ENCODE measurements at places on chromosomes 16 and 17. TPM values are rescaled to one million over a fixed set of nuclear protein-coding genes. Genes with fewer than 3 reads are reported as not detected.

DNA sequence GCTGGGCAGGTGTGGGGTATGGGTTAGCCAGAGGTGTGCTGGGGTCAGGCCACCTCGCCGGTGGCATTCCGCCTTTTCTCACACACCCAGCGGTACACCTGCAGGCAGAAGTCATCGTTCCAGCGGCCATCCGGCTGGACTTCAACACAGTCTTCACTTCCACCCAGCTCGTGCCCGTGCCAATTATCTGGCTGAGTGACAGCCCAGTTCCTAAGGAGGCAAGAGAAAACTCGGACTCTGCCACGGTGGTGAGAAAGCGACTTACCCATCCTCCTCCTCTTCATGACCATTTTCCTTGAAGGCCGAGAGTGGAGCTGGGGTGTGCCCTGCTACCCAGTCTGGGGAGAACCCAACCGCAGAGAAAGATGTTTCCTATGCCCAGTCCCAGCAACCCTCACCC lies 13.1 kb downstream of the ASGR2 start:
- H3K4me1 ChIP-seq: no peaks in the 10 kb centered on the region
- no peak overlapping the region for H3K27ac ChIP-seq
- H3K4me3 ChIP-seq: no peak overlapping the region

DNA sequence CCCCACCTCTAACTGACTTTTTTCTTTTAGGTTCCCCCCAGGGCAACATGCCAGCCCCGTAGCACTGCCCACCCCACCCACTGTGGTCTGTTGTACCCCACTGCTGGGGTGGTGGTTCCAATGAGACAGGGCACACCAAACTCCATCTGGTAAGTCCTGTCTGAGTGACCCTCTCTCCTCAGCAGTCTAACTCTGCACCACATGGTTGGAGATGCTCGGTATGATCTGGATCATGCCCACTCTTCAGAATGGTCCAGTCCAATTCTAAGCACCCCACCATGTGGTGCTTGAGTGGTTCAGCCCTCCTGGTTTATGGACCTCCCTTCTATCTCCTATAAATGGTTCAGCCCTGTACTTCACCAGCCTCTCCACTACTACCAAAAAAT lies 5.9 kb downstream of the KDM6B start:
- peak overlapping the region; percentile 99 for H3K27ac ChIP-seq
- no peaks in the 10 kb centered on the region for H3K27me3 ChIP-seq
- H3K4me1 ChIP-seq: peaks cover 37% of the 10 kb centered on the region
- H3K36me3 ChIP-seq: peaks cover 9% of the 10 kb centered on the region

GRCh38 chr17:42251115-42251514 lies 25.1 kb downstream of the STAT5B start:
- H3K27me3 ChIP-seq: no peaks in the 10 kb centered on the region
- no peak overlapping the region for H3K4me3 ChIP-seq
- peaks cover 76% of the 10 kb centered on the region for H3K4me1 ChIP-seq
- H3K27ac ChIP-seq: peak overlapping the region; percentile 79

DNA sequence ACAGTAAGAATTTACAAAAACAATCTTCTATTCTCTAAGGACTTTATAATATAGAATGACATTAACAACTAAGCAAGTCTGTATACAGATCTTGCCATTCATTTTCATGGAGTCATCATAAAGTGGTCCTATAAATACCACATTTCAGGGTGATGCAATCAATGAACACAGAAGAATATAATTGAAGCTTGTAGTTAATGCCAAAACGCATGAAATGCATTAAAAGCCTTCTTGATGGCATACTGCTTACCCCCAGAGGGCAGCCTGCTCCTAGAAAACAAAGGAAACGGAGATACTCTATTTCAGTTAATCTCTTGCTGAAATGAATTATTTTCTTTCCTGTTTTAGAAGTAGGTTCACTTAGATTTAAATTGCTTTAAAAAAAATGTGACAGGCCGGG lies 45.2 kb upstream of the STAC2 start:
- H3K27me3 ChIP-seq: no peaks in the 10 kb centered on the region
- peaks cover 3% of the 10 kb centered on the region for H3K36me3 ChIP-seq
- no peaks in the 10 kb centered on the region for H3K4me1 ChIP-seq

DNA sequence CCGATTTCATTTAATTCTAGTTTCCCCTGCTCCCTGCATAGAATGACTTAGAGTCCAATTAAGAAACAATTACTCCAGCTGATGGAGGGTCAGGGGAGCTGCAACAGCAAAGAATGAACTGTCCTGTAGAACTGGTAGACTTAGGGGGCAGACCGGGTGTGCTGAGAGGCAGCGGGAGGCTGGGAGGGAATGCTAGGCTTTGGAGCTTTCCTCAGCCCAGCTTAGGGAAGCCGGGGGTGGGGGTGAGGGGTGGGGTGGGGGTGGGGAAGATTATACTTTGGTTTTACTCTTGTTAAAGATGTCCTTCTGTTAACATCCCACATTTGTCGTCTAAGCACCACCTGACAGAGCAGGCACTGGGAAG lies 458.6 kb upstream of the ASIC2 start:
- no peak overlapping the region for H3K4me3 ChIP-seq
- H3K4me1 ChIP-seq: no peaks in the 10 kb centered on the region
- no peak for DNase-seq
- H3K27me3 ChIP-seq: peaks cover 2% of the 10 kb centered on the region
- H3K27ac ChIP-seq: no peak overlapping the region
- H3K36me3 ChIP-seq: no peaks in the 10 kb centered on the region

DNA sequence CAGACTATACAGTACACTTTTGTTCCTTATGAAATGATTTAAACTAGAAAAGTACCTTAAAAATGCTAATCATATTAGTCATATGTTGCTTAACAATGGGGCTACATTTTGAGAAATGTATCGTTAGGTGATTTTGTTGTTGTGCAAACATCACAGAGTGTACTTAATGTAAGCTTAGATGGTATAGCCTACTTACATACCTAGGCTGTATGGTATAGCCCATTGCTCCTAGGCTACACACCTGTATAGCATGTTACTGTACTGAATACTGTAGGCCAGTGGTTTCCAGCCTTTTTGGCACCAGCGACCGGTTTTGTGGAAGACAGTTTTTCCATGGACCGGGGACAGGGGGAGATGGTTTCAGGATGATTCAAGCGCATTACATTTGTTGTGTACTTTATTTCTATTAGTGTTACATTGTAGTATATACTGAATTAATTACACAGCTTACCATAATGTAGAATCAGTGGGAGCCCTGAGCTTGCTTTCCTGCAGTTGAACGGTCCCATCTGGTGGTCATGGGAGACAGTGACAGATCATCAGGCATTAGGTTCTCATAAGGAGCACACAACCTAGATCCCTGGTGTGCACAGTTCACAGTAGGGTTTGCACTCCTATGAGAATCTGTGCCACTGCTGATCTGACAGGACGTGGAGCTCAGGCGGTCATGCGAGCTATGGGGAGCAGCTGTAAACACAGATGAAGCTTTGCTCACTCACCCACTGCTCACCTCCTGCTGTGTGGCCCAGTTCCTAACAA lies 35.0 kb upstream of the MRC2 start:
- no peaks in the 10 kb centered on the region for H3K27me3 ChIP-seq
- no peak for DNase-seq
- peaks cover 7% of the 10 kb centered on the region for H3K4me1 ChIP-seq
- H3K27ac ChIP-seq: no peak overlapping the region
- H3K4me3 ChIP-seq: no peak overlapping the region

- no peak overlapping the region for H3K27ac ChIP-seq
- peaks cover 4% of the 10 kb centered on the region for H3K36me3 ChIP-seq
- no peaks in the 10 kb centered on the region for H3K4me1 ChIP-seq
- H3K27me3 ChIP-seq: no peaks in the 10 kb centered on the region
- no peak overlapping the region for H3K4me3 ChIP-seq
Measured at GRCh38 chr17:82959990-82960418, 119.4 kb upstream of the METRNL start.

The SPAG7 gene
- 117 TPM for total RNA-seq

DNA sequence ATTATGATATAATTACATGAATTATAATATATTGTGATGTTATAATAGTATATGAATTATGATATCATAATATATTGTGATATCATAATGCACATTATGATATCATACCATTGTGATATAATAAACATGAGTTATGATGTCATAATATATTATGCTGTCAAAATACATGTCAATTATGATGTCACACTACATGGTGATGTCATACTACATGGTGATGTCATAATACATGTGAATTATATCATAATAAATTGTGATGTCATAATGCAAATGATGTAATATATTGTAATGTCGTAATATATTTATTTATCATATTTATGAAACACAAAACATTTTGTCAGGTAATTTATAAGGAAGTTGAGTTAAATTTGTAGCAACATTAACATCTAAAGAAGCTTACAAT lies 1950.1 kb downstream of the TP53TG3F start:
- H3K36me3 ChIP-seq: no peaks in the 10 kb centered on the region
- H3K4me3 ChIP-seq: no peak overlapping the region
- H3K4me1 ChIP-seq: no peaks in the 10 kb centered on the region
- H3K27me3 ChIP-seq: no peaks in the 10 kb centered on the region
- DNase-seq: no peak

The RNU2-1 gene
- total RNA-seq: 2,621 TPM

The EIF3C gene
- total RNA-seq: 434 TPM

- H3K27ac ChIP-seq: peak overlapping the region; percentile 83
- H3K4me3 ChIP-seq: no peak overlapping the region
- H3K4me1 ChIP-seq: peaks cover 22% of the 10 kb centered on the region
- H3K36me3 ChIP-seq: no peaks in the 10 kb centered on the region
Measured at GRCh38 chr17:17190188-17190587, 15.9 kb downstream of the PLD6 start.

- H3K27me3 ChIP-seq: no peaks in the 10 kb centered on the region
- H3K4me3 ChIP-seq: no peak overlapping the region
- H3K36me3 ChIP-seq: no peaks in the 10 kb centered on the region
- no peak for DNase-seq
- no peak overlapping the region for H3K27ac ChIP-seq
Measured at GRCh38 chr17:79802736-79803420, 6.0 kb upstream of the CBX8 start.

- H3K27ac ChIP-seq: no peak overlapping the region
- DNase-seq: no peak
- no peak overlapping the region for H3K4me3 ChIP-seq
- peaks cover 33% of the 10 kb centered on the region for H3K4me1 ChIP-seq
Measured at GRCh38 chr16:49597796-49598195, 224.2 kb downstream of the C16orf78 start.

The ANKS3 gene
- total RNA-seq: 5.2 TPM

- no peaks in the 10 kb centered on the region for H3K36me3 ChIP-seq
- H3K4me1 ChIP-seq: no peaks in the 10 kb centered on the region
- H3K4me3 ChIP-seq: no peak overlapping the region
Measured at GRCh38 chr16:55171241-55171640, 152.8 kb upstream of the IRX6 start.

- H3K27ac ChIP-seq: peak overlapping the region; percentile 38
- no peak for DNase-seq
- no peaks in the 10 kb centered on the region for H3K36me3 ChIP-seq
- H3K4me3 ChIP-seq: no peak overlapping the region
- H3K27me3 ChIP-seq: no peaks in the 10 kb centered on the region
Measured at GRCh38 chr17:48043176-48043575, 5.0 kb upstream of the NFE2L1 start.

The SCIMP gene
- 0.47 TPM for total RNA-seq

DNA sequence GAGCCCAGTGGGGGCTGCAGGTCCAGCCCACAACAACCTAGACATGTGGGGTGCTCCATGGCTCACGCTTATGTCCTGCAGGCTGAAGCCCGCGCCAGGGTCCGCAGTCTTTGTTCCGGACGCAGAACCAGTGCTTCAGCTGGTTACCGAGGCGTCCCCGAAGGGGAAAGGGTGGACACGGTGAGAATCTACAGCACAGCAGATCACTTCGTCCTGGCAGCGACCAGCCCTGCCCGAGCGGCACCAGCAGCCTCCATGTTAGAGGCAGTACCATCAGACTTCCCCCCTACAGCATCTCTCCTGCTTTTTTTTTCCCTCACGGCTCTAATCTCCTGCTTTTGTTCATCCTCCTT lies 1736.4 kb downstream of the TP53TG3F start:
- H3K36me3 ChIP-seq: no peaks in the 10 kb centered on the region
- H3K4me1 ChIP-seq: no peaks in the 10 kb centered on the region
- no peak for DNase-seq
- H3K27ac ChIP-seq: no peak overlapping the region
- H3K4me3 ChIP-seq: no peak overlapping the region

The ADAP2 gene
- 3.5 TPM for total RNA-seq

- no peak for DNase-seq
- H3K27ac ChIP-seq: no peak overlapping the region
- H3K4me1 ChIP-seq: no peaks in the 10 kb centered on the region
- H3K4me3 ChIP-seq: no peak overlapping the region
- H3K27me3 ChIP-seq: peaks cover 7% of the 10 kb centered on the region
Measured at GRCh38 chr17:65228734-65229620, 91.8 kb downstream of the RGS9 start.
